Panc1 (cell line): ENCODE measurements at places on chromosomes 5 and 9. TPM values are rescaled to one million over a fixed set of nuclear protein-coding genes. Genes with fewer than 3 reads are reported as not detected.

- DNase-seq = no peak
Observed at GRCh38 chr9:106111039-106111730, 416.8 kb downstream of the TMEM38B start.

DNA sequence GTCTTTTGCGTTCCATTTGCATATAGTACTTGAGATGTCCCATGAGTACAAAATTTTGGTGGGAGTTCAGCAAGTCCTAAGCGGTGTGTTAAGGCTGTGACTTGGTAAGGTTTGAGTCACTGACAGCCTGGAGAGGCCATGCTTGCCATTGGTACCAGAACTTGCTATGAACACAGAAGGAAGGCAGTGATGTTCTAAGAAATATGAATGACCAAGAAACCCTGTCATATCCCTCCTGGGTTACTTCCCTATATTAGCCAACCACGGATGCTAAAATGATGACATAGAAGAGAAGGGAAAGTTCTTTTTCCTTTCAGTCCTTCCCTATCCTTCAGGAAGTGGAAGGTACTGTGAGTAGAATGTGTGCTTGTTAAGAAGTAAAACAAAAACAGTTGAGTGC lies 136.7 kb downstream of the GCNT1 start:
- no peak for DNase-seq

GRCh38 chr5:1134478-1134877 lies 22.6 kb upstream of the SLC12A7 start:
- no peak for DNase-seq

- DNase-seq = no peak
Observed at GRCh38 chr9:112112519-112112918, 62.6 kb downstream of the SUSD1 start.

Gene PCDHGB6
- total RNA-seq = 0.23 TPM
